ENCODE measurements at places on chromosomes 4 and X.

GRCh38 chr4:107304699-107305286 lies 268.7 kb upstream of the DKK2 start:
- no peak for DNase-seq

- DNase-seq: no peak
These were observed 100.7 kb upstream of the ZDHHC15 start for GRCh38 chrX:75623535-75623934.

- DNase-seq: no peak
These were observed 2.7 kb downstream of the EPHA5 start for GRCh38 chr4:65667506-65668041.

DNA sequence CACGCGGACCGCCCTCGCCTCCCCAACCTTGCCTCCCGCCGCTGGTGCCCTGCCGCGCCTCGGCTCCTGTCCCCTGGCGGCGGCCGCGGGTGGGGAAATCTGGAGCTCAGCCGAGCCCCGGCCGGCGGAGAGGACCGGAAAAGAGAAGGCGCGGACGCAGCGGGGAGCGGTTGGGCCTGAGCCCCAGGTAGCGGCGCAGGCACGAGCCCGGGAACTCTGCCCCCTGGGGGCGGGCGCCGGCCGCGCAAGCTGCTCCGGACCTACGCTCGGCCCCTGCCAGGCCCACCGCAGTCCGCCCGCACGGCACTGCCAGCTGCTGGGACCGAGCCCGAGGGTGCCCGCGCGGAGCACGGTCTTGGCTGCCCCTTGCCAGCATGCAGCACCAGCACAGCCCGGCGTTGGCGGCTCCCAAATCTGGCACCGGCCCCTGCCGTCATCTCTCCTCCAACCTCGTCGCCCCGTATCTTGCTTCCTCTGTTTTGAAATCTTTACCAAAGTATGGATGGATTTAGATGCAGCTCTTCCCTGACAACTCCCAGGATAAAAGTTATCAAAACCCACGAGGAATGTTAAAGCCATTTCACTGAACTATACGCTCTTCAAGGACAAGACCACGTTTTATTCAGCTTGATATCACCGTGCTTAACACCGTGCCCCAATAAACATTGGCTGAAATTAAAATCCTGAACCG lies at the start of gene PRSS12:
PRSS12 (minus strand) TSS at position 161 of the 691 bp plus-strand sequence. CDS start 283 bp downstream, outside the sequence.
- peak; percentile 76 for DNase-seq

GRCh38 chr4:123577225-123577906 lies 180.8 kb downstream of the SPRY1 start:
- DNase-seq: no peak

- no peak for DNase-seq
These were observed 178.3 kb downstream of the AFAP1 start for GRCh38 chr4:7761312-7761711.

All from fibroblast of skin of right quadriceps (primary cell).